Activated CD4-positive, alpha-beta T cell treated with anti-CD3 and anti-CD28 coated beads, Interleukin-2, amount 50 U/mL, for 4 hours (primary cell): ENCODE measurements at places on chromosomes 12 and 14.

GRCh38 chr12:91866566-91866965 lies 279.1 kb downstream of the BTG1 start:
- DNase-seq: no peak

- DNase-seq: no peak
These were observed 179.9 kb upstream of the PELI2 start for GRCh38 chr14:55938249-55938791.

- DNase-seq: peak; percentile 85
These were observed 1.8 kb downstream of the AHNAK2 start for GRCh38 chr14:104976198-104977007.

- no peak for DNase-seq
These were observed 26.4 kb upstream of the FAM222A start for GRCh38 chr12:109687250-109687649.

- DNase-seq: no peak
These were observed at the start of gene IGF1 for GRCh38 chr12:102480406-102480805. Gene IGF1 (minus strand): TSS chr12:102480563. CDS start chr12:102480381, 182 bp downstream.

- no peak for DNase-seq
These were observed 65.3 kb upstream of the FAM181A start for GRCh38 chr14:93861836-93862235.

DNA sequence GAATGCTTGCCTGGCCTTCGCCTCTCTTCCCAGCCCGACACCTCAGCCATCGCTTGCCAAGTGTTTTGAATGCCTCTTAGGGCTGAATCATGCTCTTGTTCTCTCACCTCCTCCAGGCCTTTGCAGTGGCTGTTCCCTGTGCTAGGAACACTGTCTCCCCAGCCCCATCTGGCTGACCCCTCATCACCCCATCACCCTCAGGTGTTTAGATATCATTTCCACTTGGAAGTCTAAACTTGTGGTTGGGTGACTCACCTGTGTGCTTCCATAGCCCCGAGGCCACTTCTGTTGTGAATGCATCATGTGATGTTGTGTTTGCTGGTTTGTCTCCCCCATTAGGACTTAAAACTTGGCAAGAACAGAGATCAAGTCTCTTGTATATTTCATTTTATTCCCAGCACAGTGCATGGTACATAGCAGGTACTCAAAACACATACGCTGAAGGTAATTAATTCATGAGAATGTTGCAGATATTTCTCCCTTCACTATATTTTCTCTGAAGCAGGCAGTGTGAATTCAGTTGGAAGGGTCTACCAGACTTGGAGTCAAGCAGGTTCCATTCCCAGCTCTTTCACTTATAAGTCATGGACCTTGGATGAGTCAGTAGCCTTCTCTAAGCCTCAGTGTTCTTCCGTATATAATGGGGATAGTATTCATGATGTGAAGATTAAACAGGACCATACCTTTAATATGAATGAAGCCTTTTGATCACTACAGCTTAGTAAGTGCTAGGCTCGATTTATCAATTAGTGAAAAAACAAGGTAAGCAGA lies 67.8 kb downstream of the HRK start:
- DNase-seq: no peak

DNA sequence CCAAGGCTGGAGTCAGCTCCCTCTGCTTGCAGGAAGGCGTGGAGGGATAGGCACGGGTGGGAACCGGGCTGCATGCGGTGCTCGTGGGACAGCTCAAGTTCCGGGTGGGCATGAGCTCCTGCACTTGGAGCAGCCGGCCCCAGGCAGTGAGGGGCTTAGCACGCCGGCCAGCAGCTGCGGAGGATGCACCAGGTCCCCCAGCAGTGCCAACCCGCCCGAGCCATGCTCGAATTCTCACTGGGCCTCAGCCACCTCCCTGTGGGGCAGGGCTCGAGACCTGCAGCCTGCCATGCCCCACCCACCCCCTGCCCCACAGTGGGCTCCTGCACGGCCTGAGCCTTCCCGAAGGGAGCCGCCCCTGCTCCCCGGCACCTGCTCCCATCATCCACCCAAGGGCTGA lies 1501.8 kb downstream of the AACS start:
- DNase-seq: no peak

DNA sequence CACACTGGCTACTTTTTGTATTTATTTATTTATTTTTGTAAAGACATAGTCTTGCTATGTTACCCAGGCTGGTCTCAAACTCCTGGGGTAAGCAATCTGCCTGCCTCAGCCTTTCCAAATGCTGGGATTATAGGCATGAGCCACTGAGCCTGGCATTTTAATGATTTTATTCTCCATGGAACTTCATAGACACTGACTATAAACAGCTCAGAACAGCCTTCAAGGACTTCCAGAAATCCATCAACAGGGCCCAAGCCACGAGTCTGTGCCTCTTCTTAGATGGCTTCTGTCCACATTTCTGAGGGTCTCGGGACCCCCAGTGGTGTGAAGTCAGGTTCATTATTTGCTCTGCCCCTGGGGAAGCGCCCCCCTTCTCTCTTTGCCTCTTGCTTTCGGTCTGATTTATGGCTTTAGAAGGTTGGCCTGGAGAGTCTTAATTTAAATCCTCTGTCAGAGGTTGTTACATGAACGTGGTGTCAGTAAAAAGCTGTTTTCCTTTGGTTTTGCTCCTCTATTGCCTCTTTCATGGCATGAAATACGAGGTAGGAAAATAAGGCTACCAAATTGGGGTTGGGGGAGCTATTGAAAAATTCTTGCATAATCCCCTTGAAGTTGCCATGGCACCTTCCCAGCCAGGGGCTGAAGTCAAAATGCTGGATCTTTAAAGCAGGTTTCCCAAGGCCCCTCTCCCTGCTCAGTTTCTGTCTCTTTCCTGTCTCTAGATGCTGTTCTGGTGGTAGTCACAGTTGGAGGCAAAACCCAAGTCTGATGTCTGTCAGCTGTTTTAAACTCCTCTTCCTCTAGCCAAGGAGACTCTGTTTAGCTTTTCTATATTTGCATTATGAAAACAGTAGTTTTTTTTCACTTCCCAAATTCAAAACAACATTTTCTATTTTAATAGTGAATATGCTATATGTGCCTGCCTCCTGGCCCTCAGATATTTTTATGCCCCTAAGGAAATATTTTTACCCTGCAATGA lies 129.4 kb downstream of the SMOC1 start:
- no peak for DNase-seq

DNA sequence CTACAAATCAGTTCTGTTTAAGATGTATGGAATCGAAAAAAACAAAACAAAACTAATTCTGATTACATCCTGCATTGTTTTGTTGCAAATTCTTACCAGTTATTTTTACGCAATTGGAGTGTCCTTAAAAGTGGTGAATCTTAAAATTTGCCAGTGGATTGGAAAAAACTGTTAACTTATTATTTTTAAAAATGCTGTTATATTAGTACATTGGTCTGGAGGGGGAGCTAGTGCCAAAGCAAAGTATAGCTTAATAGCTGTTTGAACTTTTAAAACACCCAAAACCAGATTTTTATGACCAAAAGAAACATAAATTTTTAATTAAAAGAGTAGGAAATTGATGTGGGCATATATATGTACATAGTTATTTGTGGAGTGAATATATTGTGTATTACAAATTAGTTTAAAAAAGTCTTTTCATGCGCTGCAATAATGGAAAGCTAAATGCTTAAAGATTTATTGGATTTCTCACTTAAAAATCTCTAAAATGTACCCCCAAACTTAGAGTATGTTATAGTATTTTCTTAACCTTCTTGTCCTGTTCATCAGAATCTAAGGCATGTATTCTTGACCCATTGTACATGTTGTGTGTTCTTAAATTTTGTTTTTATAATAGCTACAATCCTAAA lies 2.5 kb downstream of the FUT8 start:
- peak; percentile 10 for DNase-seq

DNA sequence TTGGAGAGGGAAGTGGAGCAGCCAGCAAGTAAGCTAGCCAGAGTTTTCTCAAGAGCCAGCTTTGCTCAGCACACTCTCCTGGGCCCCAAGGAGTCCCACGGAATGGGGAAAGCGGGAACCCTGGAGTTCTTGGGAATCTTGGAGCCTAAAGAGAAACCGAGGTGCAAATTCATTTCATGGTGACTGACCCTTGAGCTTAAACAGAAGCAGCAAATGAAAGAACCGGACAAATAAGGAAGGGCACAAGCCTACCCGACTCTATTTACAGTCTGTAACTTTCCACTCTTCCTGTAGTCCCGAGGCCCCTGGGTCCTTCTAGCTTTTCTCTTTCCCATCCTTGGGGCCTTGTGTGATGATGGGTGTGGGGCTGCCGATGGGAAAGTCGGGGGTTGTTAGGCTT lies 18.1 kb upstream of the TIGAR start:
- DNase-seq: no peak

DNA sequence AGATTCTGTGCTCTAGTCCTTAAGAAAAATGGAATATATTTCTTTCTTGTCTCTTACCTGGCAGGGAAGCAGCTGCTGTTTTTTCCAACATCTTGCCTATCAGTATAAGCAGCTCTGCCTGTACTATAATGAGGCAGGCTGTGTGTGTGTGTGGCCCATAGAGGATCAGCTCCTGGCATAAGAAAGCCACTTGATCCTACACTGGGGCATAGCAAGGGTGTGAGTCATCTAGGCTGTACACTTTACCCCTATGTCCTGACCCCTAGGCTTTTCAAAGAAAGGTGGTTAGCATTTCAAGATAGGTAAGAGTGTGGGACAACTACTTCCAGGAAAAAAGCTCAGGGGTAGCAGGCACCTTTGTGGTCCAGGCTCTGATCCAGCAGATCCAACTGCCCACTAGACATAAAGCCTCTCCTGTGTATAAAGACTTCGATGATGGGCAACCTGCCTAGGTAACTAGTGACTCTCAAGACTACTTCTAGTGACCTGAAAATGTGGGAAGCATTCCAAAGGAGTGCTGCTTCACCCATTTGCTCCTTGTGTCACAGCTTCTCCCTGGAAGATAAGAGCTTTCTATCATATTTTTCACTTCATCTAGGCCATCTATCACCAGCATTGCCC lies 4.9 kb upstream of the SENP1 start:
- no peak for DNase-seq

DNA sequence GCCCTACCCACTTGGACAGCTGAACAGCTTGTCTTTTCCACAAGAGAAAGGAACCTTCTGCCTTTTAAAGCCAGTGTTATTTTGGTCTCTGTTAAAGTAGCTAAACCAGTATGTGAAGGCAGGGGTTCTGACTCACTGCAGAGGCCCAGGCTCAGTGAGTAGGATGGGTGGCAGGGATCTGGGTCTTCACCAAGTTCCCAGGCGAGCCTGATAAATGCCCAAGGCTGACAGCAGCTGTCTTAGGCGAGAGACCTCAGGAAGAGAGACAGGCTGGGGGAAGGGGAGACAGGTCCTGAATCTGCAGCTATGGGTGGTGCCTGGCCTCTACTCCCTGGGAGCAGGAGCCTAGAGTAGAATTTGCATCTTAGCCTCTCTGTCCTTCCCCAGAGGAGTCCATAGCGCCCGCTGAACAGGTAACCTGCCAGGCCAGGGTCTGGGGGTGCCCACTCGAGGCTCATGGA lies 18.1 kb upstream of the KIF26A start:
- no peak for DNase-seq

GRCh38 chr14:32934881-32935633 lies 3.6 kb upstream of the NPAS3 start:
- no peak for DNase-seq

- DNase-seq: no peak
These were observed 99.6 kb downstream of the LMO3 start for GRCh38 chr12:16506394-16506793.

- DNase-seq: no peak
These were observed 3.3 kb upstream of the KRT18 start for GRCh38 chr12:52945389-52946232.

GRCh38 chr12:105166736-105167135 lies 59.2 kb downstream of the WASHC4 start:
- DNase-seq: no peak

GRCh38 chr14:96559571-96559970 lies 57.4 kb downstream of the PAPOLA start:
- DNase-seq: no peak

GRCh38 chr12:54173066-54173726 lies 15.6 kb downstream of the SMUG1 start:
- DNase-seq: no peak

- no peak for DNase-seq
These were observed 15.8 kb upstream of the NINJ2 start for GRCh38 chr12:678747-679712.

DNA sequence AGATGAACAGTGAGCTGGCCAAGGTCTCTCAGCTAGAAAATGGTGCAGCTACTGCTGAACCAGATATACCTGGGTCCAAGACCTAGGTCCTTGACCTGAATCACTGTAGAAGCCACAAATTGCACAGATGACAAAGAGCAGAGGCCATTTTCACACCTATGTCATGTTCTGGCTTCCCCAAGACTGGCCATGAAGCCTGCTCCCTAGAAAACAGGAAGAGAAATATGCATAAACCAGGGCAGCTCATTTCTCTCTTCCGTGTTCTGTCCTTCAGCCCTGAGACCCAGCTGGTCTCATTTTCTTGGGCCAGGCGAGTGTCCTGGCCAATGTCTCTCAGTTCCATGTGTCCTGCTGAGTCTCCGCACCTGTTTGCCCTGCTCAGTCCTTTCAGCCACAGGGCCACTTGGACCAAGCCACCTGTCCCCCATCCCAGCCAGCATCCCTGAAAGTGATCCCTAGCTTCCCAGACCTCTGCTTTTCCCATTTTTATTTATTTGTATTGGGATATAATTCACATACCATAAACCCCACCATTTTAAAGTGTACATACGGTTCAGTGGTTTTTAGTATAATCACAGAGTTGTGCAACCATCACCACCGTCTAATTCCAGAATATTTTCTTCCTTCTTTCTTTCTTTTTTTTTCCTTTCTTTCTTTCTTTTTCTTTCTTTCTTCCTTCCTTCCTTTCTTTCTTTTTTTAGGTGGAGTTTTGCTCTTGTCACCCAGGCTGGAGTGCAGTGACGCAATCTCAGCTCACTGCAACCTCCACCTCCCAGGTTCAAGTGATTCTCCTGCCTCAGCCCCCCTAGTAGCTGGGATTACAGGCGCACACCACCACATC lies 27.0 kb downstream of the P2RX7 start:
- no peak for DNase-seq

DNA sequence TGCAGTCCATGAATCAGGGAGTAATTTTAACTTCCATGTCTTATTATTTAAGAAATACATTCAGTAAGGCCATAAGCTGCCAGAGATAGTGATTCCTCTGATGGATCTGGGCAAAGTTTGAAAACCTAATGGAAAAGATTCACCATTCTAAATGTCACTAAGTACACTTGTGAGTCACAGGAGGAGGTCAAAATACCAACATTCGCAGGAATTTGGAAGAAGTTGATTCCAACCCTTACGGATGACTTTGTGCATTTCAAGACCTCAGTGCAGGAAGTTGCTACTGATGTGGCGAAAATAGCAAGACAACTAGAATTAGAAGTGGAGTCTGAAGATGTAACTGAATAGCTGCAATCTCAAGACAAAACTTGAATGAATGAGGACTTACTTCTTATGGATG lies 69.8 kb downstream of the OSBPL8 start:
- DNase-seq: no peak

- DNase-seq: no peak
These were observed 573 bp downstream of the ARL6IP4 start for GRCh38 chr12:122981036-122981471.

DNA sequence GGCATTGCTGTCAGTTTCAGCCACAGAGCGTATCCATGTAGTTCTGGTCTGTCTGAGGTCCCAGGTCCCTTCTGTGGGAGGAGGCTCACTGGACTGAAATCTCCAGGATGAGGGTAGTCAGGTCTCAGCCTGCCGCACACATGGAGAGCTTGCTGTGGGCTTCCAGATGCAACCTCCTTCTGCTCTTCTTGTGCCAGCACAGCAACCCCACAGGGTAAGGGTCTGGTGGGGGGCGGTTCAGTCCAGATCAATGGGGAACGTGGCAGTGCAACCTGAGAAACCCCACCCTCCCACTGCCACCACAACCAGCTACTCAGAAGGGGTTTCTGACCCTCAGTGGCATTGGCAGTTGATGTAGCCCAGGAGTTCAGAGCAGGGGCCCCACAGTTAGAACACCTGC lies 61.2 kb downstream of the BEGAIN start:
- no peak for DNase-seq
